Stimulated activated CD8-positive, alpha-beta memory T cell treated with anti-CD3 and anti-CD28 coated beads, Interleukin-7, amount 100 ng/mL, for 48 hours (primary cell): ENCODE measurements at places on chromosomes 16 and 17.

DNA sequence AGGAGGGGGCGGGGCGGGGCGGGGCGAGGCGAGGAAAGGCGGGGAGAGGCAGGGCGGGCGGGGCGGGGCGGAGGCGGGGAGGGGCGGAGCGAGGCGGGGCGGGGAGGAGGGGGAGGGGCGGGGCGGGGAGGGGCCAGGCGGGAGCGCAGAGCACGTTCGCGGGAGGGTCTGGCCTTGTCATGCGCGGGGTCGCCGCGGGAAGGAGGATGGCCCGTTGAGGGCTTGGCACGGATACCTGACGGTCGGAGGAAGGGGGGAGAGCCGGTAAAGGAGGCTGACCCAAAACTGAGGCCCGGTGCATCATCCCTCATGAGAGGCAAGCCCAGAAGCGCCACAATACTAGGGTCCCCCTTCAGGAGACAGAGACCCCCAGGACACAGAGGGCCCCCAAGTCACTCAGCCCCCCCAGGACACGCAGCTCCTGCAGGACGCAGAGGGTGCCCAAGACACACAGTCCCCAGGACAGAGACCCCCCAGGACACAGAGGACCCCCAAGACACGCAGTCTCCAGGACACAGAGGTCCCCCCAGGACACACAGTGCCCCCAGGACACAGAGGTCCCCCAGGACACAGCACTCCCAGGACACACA lies 593 bp upstream of the WDR45B start:
- DNase-seq = no peak

DNA sequence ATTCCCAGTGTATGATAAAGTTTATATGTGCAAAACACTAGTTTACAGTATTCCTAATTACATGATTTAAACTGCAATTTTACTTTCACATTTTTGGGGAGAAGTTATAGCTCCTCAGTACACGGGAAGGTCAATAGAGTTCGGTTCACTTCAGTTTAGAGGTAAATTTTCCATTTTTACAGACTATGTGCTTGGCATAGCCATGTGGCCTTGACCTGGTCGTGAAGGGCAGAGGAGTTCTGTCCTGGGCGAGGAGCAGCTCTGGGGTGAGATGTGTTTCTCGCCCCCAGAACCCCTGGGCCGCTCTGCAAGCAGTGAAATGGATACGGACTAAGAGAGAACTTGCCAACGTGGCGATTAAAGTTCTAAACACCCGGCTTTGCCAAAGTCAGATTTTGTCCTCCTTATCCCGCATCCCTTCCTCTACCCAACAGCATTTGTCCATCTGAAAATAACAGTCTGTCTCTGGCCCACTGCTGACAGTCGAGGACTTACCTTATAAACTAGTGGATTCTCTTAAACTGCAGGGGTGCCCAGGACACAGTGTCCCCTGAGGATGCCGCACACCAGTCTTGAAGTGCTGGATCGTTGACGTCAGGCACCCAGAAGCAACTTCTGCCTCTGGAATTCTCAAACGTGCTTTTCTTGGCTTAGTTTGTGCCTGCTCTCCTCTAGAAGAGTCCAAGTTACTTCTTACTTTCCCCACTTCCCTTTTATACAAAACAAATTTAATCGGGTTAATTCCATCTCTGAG lies 1.5 kb upstream of the SIAH1 start:
- no peak for DNase-seq

GRCh38 chr17:9636501-9636900 lies 8.8 kb upstream of the USP43 start:
- no peak for DNase-seq

GRCh38 chr16:87979352-87979751 lies 28.1 kb downstream of the BANP start:
- DNase-seq = no peak

DNA sequence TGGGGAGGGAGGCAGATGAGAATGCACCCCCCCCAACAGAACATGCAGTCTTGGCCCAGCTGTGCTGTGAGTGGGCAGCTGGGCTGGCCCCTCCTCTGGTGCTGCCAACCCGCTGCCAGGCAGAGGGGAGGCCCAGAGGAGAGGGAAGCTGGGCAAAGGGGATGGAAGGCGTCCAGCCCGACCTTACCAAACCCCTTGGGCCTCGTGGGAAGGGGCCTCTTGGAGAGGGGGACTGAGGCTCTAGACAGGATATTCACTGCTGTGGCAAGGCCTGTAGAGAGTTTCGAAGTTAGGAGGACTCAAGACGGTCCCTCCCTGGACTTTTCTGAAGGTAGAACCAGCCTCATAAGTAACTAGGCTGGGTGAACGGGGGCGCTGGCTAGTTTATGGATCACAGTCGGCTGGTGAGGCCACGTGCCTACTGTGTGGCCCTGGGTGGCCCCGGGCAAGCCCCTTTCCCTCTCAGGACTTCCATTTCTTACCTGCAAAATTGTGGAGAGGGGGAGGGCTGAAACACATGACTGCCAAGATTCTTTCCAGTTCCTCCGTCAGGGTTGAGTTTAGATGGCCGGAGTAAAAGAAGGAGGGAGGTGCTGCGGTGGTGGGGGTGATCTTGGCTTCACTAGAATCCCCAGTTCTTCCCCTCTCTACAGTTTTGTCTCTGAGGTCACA lies 857 bp upstream of the STAT5A start:
- DNase-seq = no peak

GRCh38 chr16:27129401-27129800 lies 62.7 kb downstream of the C16orf82 start:
- no peak for DNase-seq

GRCh38 chr17:19730843-19731242 lies 14.5 kb upstream of the SLC47A2 start:
- DNase-seq = no peak

DNA sequence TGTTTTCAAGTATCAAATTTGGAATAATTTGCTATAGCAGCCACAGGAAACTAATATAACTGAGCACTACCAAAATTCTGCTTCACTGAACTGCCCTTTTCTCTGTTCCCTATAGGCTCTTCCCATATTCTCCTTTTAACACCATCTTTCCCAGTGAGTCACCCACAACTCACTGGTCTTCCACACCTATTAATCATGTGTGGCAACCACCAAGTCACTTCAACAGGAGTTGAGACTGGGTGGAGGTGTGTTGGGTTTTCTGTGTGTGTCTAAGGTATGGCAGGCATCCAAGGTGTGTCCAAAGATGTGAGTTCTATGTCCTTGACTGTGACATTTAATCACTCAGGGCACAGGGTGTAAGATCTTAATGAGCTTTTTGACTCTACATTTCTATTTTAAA lies 610.0 kb upstream of the CDH11 start:
- no peak for DNase-seq

DNA sequence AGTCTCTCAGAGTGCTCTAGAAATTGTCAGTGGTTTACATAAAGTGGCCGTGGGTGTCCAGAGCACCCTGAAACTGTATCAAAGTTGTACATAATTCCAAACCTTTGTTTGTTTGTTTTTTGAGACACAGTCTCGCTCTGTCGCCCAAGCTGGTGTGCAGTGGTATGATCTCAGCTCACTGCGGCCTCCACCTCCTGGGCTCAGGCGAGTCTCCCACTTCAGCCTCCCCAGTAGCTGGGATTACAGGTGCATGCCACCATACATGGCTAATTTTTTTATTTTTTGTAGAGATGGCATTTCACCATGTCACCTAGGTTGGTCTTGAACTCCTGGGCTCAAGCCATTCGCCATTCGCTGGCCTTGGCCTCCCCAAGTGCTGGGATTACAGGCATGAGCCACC lies 24.3 kb upstream of the ADGRG1 start:
- no peak for DNase-seq

- DNase-seq = no peak
Observed at GRCh38 chr17:13351046-13351445, 250.7 kb downstream of the HS3ST3A1 start.

- DNase-seq = no peak
Observed at GRCh38 chr16:28499854-28500253, 5.4 kb downstream of the APOBR start.

- no peak for DNase-seq
Observed at GRCh38 chr17:65696739-65697394, 135.4 kb upstream of the AXIN2 start.

GRCh38 chr16:23700509-23700908 lies 12.5 kb downstream of the ERN2 start:
- DNase-seq = no peak

DNA sequence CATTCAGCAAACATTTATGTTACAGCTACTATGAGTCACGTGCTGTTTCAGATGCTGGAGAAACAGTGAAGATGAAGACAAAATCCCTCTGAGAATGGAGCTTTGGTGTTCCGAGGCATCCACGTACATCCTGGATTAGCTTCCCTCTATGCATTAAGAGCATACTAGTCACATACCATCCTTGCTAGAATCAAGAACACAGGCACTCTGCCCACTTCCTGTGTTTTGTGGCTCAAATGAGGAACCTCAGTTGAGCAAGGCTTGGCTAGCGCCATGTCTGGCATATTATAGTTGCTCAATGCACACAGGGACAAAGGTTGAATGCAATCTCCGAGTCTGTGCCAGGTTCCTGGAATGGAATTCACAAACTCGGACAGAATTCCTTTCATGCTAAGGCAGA lies 297.5 kb downstream of the XYLT1 start:
- DNase-seq = no peak

DNA sequence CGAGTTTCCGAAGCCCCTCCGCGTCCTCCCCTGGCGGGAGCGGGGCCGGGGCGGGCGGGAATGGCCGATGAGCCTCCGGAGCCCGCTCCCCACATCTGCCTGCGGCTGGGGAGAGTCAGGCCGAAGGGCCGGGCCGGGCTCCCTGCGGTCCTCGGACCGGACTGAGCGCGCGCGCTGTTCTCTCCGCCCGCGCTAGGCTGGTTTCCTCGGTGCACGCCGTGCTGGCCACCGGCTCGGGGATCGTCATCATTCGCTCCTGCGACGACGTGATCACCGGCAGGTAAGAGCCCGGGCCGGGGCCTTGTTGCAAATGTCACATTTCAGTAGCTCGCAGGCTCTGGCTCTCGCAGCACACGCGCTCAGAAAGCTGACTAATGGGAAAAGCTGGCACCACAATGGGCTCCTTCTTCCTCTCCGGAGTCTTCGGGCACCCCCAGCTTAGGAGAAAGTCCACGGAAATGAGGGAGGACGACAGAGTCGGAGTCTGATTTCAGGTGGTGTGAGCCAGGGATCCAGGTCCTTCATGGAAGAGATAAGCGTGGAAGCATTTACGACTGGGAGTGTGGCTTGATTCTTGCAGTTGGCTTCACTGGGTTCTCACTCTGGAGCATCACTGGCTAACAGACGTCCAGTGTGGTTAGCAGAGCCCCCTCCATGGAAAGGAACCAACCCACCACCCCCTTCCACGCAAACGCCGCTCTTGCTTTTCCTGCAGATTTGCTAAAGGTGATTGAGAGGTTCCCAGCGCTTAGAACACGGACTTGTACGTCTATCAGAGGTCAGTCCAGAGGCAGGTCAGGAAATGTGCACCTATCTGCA lies 715 bp downstream of the TLCD3A start:
- no peak for DNase-seq

- DNase-seq = no peak
Observed at GRCh38 chr16:5918567-5919130, 821.1 kb upstream of the EEF2KMT start.

GRCh38 chr17:47914306-47914948 lies 18.4 kb downstream of the SP2 start:
- no peak for DNase-seq

DNA sequence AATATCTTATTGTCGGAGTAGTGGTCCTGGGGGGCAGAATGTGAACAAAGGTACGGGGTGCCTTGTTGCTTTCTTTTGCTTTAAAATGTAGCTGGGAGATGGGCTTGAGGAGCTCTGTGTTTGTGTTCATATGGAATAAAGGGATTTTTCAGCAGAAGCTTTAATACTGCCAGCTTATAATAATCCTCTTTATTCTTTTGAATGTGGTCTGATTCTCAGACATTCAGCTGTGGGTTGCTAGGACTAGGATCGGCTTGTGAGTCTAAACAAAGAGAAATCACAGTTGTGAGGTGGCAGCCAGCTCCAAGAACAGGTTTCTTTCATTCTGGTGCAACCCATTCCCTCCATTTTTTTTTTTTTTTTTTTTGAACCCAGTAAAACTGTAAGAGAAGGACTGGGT lies 7.2 kb downstream of the MRPL58 start:
- no peak for DNase-seq

DNA sequence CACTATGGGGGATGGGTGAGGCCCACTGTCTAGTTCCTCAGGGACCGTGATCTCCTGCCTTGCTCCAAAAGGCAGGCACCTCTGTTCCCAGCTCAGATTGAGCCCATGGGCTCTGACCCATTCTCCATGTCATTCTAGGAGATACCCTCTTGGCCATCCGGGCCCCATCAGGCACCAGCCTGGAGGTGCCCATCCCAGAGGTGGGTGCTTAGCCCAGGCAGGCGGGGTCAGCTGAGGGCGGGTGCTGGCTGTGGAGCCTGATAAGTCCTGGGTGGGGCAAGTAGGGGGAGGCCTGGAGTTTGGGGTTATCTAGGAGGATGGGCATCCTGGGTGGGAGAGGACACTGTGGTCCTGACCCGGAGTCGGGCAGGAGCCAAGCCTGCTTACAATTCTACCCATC lies 2.3 kb downstream of the E2F4 start:
- no peak for DNase-seq

- DNase-seq = no peak
Observed at GRCh38 chr17:57772774-57773173, 27.7 kb upstream of the CCDC182 start.

DNA sequence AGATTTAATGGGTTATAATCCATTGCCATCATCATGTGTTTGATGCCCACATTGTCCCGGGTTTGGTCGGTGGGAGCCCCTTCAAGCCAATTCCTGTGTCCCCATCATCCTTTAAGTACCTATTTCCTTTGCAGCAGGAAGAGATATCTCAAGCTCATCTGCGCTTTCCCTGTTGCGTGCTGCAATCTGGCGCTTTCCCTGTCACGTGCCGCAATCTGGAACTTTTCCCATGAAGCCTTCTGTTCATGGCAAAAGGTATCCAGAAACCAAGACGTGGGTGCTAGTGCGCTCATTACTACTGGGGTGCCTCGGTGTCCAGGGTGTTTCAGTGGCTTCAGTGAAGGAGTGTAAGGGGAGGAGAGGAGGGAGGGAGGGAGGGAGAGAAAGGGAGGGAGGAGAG lies 174.6 kb upstream of the ZNF469 start:
- DNase-seq = no peak

- DNase-seq = no peak
Observed at GRCh38 chr17:8005357-8005756, 2.9 kb downstream of the GUCY2D start.

DNA sequence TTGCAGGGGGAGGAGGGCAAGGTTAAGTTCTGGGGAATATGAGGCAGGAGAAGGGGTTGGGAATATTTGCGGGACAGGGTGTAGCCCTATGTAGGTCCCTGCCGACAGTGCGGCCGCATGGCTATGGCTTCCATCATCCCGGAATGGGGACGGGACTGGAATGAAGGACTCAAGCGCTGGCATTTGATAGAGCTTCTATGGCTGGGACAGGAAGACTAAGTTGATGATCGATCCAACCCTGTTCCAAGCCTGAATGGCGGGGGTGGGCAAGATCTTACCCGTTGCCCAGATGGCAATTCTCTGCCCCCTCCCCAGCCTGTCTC lies 47.1 kb downstream of the SRCIN1 start:
- no peak for DNase-seq
